Gastrocnemius medialis (tissue), 4 donors: ENCODE measurements at places on chromosomes 2 and 18. TPM values are rescaled to one million over a fixed set of nuclear protein-coding genes. Genes with fewer than 3 reads are reported as not detected.

Gene ANKRD39
- 25.8 TPM for total RNA-seq

Gene HOXD12
- not detected for total RNA-seq

Gene ZNF521
- 3.5 TPM for total RNA-seq

Gene REG3G
- total RNA-seq: not detected

Gene SERPINB11
- not detected for total RNA-seq

Gene NHEJ1
- 39.0 TPM for total RNA-seq

Gene GALNT5
- not detected for total RNA-seq

Gene SGPP2
- not detected for total RNA-seq

Gene PROC
- total RNA-seq: not detected

Gene KCNIP3
- total RNA-seq: 1.3 TPM

Gene COX5B
- total RNA-seq: 1,417 TPM

DNA sequence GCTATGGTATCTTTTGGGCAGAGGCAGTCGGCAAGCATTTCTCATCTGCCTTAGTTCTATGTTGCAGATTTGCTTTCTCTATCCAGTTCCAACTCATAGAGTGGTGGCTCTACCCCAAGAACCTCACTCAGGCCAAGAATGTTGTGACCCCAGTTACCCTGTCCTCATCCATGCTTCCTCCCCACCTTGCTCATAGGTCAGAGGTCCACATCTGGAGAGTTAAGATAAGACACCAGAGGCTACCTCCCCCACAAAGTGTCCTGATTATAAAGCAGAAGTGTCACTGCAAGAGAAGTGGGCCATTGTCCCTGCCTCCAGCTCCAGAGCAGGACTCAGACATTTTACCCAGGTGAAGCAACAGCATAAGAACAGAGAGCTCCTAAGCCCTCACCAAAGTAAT, 276.8 kb upstream of the CHST9 start:
- no peak overlapping the region for H3K27ac ChIP-seq
- DNase-seq: no peak
- H3K4me3 ChIP-seq: no peak overlapping the region
- H3K4me1 ChIP-seq: no peaks in the 10 kb centered on the region
- no peaks in the 10 kb centered on the region for H3K27me3 ChIP-seq

GRCh38 chr2:233031556-233032500, 644 bp upstream of the NEU2 start:
- H3K4me3 ChIP-seq: no peak overlapping the region
- no peaks in the 10 kb centered on the region for H3K27me3 ChIP-seq
- DNase-seq: no peak
- no peaks in the 10 kb centered on the region for H3K4me1 ChIP-seq
- H3K27ac ChIP-seq: no peak overlapping the region
- no peaks in the 10 kb centered on the region for H3K36me3 ChIP-seq

DNA sequence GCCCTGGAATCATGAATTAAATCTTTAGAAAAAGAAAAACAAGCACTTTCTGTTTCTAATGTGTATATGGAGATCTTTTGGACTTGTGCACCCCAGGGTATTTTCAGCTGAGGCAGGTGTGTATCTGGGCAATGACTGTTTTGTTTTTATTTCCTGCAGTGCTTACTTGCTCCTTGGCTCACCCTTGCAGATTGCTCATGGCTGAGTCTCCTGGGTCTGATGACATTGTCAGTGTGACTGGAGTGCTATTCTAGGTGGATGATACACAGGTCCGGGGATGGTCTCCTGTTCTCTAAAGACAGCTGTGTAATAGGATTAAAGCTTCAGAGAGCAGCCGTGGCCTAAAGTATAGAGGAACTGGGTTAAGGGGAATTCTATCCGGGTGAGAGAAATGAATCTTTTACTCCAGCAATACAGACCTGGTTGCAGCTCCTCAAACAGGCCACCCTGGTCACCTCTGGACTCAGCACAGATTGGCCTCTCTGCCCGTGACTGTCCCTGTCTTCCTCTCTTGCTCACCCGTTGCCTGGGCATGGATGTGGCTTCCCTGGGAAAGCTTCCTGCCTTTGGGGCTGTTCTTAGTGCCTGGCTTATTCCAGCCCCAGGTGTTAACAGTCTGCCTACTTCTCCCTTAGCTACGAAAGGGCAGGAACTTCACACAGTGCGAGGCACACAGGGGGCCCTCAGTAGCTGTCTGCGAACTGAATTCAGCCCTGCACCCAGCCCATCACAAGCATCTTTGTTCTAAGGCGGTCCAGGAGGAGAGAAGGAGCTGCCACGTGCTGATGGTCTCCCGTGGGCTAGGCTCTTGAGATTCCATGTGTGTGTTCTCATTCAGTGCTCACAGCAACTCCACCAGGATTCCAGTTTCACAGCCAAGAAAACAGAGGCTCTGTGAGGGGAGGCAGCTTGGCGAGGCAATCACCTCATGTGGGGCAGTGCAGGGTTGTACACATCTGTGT, 84.3 kb downstream of the ACOXL start:
- peak; percentile 88 for DNase-seq
- no peak overlapping the region for H3K4me3 ChIP-seq
- H3K36me3 ChIP-seq: no peaks in the 10 kb centered on the region
- H3K4me1 ChIP-seq: peaks cover 64% of the 10 kb centered on the region

DNA sequence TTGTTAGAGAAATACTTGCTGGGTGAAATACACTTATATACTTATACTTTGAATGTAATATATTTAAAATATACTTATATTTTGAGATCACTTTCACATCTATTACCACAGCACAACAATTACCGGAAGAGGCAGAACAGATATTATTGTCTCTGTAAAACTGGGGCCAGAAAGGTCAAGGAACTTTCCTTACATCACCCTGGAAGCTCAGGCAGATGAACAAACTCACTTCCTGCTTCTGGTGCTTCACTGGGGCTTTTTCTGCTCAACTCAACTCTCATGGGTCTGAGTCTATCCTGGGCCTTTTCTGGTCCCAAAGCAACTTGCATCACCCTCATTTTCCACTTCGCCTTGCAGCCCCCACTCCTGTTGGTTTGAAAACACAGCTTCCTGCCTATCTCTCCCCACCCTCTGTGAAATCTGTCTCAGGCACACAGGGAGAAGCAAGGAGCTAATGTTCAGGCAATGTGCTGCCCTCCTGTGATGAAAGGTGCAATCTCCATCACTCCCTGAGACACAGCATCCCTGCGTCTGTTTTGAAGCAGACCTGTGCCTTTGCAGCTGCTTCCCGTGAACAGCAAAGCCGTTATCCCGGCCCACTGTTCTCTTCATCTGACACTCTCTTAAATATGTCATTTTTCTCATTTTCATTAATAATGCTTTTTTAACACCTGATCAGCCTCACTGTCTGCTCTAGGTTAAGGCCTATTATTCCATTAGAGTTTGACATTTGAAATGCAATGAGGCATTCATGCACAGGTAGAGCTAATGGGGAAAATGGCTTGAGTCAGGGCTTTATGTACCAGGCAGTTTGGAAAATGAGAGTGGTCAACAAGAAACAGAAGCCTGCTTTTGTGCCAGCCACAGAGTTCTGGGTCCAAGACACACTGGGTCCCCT, 251.9 kb upstream of the CHAC2 start:
- no peak for DNase-seq
- H3K36me3 ChIP-seq: no peaks in the 10 kb centered on the region
- peaks cover 2% of the 10 kb centered on the region for H3K4me1 ChIP-seq

- H3K4me3 ChIP-seq: no peak overlapping the region
- no peak overlapping the region for H3K27ac ChIP-seq
Observed at GRCh38 chr2:10921525-10921924, 9.8 kb downstream of the KCNF1 start.

DNA sequence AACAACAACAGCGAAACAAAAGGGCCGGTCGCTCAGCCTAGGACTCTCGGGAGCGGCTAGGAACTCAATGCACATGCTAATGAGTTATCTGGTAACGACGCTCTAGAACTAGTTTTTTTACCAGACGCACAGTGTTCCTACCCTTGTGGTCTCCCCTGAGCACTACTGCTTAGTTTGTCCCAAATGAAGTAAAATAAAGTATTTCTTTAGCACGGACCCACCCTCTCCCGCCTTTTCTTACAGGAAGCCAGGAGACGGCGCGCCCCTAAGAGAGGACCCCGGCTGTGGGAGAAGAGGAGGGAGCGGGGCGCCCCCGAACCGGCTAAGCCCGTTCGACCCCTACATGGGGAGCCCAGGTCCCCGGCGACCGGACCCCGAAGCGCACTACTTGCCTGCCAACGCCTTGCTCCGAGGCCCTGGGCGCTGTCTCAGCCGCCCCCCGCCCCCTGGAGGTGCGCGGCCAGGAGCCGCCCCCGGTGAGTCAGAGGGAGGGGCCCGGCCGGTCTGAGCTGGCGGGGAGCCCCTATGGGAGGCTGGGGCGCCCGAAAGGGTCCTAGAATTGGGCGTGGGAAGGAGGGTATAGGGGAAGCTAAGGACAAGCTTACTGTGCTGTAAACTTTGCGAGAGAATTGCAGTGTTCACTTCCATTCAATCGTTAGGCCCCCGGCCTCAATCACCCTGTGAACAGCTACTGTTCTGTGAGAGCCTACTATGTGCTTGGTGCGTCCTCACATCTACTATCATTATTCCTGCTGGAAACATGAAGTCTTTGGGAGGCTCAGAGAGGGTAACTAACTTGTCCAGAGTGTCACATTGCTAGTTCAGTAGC, 3.6 kb upstream of the CAPG start:
- H3K4me1 ChIP-seq: peaks cover 5% of the 10 kb centered on the region
- H3K36me3 ChIP-seq: no peaks in the 10 kb centered on the region
- H3K4me3 ChIP-seq: peak overlapping the region; percentile 41
- DNase-seq: no peak

GRCh38 chr2:203569677-203570316, 34.7 kb upstream of the RAPH1 start:
- no peaks in the 10 kb centered on the region for H3K4me1 ChIP-seq
- H3K4me3 ChIP-seq: no peak overlapping the region
- no peak for DNase-seq

GRCh38 chr2:8511868-8512612, 169.8 kb upstream of the ID2 start:
- DNase-seq: no peak
- no peak overlapping the region for H3K4me3 ChIP-seq
- no peak overlapping the region for H3K27ac ChIP-seq
- H3K36me3 ChIP-seq: no peaks in the 10 kb centered on the region

DNA sequence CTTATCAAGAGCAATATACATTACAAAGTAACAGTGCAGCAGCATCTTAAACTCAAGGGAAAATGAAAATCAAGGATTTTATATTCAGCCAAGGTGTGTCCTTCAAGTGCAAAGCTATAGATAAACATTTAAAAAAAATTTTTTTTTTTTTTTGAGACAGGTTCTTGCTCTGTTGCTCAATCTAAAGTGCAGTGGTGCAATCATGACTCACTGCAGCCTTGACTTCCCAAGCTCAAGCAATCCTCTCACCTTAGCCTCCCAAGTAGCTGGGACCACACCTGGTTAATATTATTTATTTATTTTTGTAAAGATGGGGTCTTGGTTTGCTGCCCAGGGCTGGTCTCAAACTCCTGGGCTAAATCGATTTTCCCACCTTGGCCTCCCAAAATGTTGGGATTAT, 9.0 kb downstream of the CDKL4 start:
- no peak overlapping the region for H3K4me3 ChIP-seq
- DNase-seq: no peak
- no peaks in the 10 kb centered on the region for H3K36me3 ChIP-seq
- H3K4me1 ChIP-seq: peaks cover 4% of the 10 kb centered on the region
- no peaks in the 10 kb centered on the region for H3K27me3 ChIP-seq
- H3K27ac ChIP-seq: no peak overlapping the region

DNA sequence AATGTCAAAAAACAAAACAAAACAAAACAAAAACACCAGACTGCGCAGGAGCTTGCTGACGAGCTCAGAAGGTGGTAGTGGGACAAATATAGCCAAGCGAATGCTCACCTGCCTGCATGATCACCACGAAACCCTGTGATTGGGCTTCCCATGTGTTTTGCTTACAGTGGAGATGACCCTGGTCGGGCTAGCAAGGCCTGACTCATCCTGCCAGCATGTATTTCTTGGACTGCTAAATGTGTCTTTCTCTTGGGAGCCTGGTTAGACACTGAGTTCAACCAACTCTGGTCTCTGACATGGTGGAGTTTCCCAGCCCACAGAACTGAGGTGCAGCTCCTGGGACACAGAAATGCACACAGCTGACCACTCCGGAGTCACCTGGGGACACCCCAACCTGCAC, 30.7 kb upstream of the DUSP2 start:
- peaks cover 12% of the 10 kb centered on the region for H3K4me1 ChIP-seq
- peak overlapping the region; percentile 25 for H3K27ac ChIP-seq

DNA sequence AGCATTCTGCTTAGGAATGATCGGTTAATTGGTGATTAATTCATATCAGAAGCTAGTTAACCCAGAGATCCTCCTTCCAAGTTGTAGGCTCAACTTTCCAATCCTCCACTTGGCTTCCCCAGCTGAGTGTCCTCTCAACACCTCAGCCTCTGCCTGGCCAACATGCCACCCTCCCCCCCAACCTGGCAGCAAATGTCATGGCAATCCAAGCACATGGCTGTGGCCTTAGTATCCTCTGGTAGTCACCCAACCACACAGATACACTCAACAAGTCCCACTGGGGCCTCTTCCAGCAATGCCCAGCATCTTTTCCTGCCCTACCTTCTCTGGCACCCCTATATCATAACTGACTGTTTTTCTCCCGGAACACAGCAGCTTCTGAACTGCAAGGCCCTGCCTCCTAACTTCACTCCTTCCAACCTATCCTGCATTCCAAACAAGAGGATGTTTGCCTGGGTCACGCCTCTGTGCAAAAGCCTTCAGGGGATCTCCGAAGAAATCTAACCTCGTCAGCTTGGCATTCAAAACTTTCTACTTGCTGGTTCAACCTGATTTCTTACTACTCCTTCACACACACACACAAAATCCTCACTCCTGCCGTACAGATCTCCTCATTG, 195.0 kb downstream of the CYP26B1 start:
- H3K27me3 ChIP-seq: no peaks in the 10 kb centered on the region
- H3K4me3 ChIP-seq: no peak overlapping the region
- DNase-seq: no peak
- no peaks in the 10 kb centered on the region for H3K36me3 ChIP-seq

- no peak for DNase-seq
- no peak overlapping the region for H3K4me3 ChIP-seq
- no peaks in the 10 kb centered on the region for H3K36me3 ChIP-seq
- H3K27ac ChIP-seq: no peak overlapping the region
- H3K27me3 ChIP-seq: no peaks in the 10 kb centered on the region
Observed at GRCh38 chr18:5466256-5466655, 77.5 kb downstream of the EPB41L3 start.

GRCh38 chr18:77870199-77870598, 620.6 kb downstream of the GALR1 start:
- H3K4me1 ChIP-seq: no peaks in the 10 kb centered on the region
- no peaks in the 10 kb centered on the region for H3K27me3 ChIP-seq
- H3K36me3 ChIP-seq: no peaks in the 10 kb centered on the region
- DNase-seq: no peak

- peaks cover 49% of the 10 kb centered on the region for H3K4me1 ChIP-seq
- no peaks in the 10 kb centered on the region for H3K36me3 ChIP-seq
- no peak overlapping the region for H3K4me3 ChIP-seq
- peak overlapping the region; percentile 85 for H3K27ac ChIP-seq
Observed at GRCh38 chr2:46818819-46819218, 96.8 kb downstream of the MCFD2 start.

GRCh38 chr2:75729861-75730260, 19.1 kb upstream of the GCFC2 start:
- H3K36me3 ChIP-seq: no peaks in the 10 kb centered on the region
- no peak overlapping the region for H3K27ac ChIP-seq
- no peak for DNase-seq
- H3K4me1 ChIP-seq: no peaks in the 10 kb centered on the region
- no peak overlapping the region for H3K4me3 ChIP-seq
- H3K27me3 ChIP-seq: no peaks in the 10 kb centered on the region
